Stimulated activated CD4-positive, alpha-beta T cell treated with anti-CD3 and anti-CD28 coated beads, Interleukin-1b, Interleukin-23, amount 100 ng/mL, for 48 hours (primary cell): ENCODE measurements at places on chromosomes 1 and 21.

GRCh38 chr1:157348538-157349480 is 203.5 kb downstream of the FCRL5 start:
- no peak for DNase-seq

GRCh38 chr1:5988596-5989285 is 3.5 kb downstream of the NPHP4 start:
- DNase-seq, result no peak

- DNase-seq, result no peak
Measured at GRCh38 chr1:93537396-93537795, 89.5 kb downstream of the FNBP1L start.

GRCh38 chr21:46619846-46620245 is 15.0 kb upstream of the S100B start:
- no peak for DNase-seq

- no peak for DNase-seq
Measured at GRCh38 chr1:230286166-230286889, 139.8 kb downstream of the PGBD5 start.

GRCh38 chr1:25066256-25066655 is 136.2 kb upstream of the RUNX3 start:
- DNase-seq, result no peak

GRCh38 chr21:45040157-45040711 is 34.1 kb upstream of the ADARB1 start:
- DNase-seq, result no peak

- DNase-seq, result no peak
Measured at GRCh38 chr1:208108646-208109330, 135.4 kb downstream of the PLXNA2 start.

DNA sequence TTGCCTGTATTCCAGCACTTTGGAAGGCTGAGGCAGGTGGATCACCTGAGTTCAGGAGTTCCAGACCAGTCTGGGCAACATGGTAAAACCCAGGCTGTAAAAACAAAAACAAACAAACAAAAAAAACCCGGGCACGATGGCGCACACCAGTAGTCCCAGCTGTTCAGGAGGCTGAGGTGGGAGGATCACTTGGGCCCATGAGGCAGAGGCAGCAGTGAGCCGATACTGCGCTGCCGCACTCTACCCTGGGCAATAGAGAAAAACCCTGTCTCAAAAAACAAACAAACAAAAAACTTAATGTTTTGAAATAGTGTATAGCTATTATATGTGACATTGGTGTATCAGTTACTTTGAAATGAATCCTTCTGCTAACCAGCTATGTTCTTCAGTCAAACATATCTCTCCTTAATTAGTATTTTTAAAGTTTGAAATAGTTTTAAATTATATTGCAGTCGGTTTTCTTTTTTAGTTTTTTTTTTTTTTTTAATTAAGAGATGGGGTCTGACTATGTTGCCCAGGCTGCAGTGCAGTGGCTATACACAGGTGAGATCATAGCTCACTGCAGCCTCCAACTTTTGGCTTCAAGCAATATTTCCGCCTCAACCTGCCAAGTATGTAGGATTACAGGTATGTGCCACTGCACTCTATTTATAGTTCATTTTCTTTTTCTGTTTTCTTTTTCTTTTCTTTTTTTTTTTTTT is 11.3 kb downstream of the SPEN start:
- DNase-seq, result no peak

DNA sequence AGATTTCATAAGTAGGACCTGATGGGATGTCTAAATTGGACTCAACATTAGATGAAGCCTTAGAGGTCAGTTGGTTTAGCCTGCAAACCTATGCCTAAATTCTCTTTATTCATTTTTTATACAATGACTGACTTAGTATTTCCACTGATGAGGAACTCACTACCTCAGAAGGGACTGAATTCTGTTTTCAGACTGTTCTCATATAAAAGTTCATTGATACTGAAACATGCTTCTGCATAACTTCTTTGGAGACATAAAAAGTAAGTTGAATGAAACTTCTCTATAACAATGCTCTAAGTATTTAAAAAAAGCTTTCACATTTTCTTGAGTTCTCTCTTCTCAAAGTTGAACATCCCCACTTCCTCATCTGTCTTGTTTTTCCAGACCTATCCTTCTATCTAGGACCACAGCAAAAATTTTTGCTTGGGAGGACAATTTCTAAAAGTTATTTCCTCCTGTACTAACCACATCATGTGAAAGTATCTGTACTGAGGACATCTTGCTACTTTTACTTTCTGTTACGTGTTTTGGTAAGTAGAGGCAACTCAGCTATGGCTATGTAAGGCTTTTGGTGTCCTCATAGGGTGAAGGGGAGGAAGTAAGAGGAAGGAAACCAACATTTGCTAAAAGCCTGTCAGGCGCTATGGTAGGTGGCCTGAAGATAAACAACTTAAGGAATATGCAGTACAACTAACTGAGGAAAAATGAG is 64.1 kb downstream of the USP24 start:
- no peak for DNase-seq
